RWPE2 (cell line): ENCODE measurements at places on chromosomes 12 and 14.

DNA sequence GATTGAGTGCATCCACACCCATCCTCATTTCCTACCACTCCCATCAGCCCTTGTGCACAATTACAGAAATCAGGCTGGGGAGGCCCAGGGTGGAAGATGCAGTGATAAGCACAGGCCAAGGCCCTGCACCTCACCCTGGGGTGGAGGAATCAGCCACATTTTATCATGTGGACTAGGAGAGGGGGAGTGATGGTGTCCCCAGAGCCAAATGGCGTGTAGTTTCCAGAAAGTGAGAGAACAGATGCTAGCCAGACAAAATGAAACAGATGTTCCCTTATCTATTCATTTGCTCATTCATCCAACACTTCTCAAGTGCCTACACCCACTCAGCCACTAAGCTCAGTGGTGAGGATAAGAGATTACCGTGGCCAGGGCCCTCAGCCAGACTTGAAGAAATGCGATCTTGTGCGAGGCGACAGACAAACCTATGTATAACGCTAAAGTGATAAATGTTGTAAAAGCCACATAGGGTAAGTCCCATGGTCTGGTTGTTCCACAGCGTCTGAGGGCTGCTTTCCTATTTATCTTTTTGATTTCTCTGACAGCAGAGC is 93.6 kb downstream of the STAB2 start:
- DNase-seq: no peak

DNA sequence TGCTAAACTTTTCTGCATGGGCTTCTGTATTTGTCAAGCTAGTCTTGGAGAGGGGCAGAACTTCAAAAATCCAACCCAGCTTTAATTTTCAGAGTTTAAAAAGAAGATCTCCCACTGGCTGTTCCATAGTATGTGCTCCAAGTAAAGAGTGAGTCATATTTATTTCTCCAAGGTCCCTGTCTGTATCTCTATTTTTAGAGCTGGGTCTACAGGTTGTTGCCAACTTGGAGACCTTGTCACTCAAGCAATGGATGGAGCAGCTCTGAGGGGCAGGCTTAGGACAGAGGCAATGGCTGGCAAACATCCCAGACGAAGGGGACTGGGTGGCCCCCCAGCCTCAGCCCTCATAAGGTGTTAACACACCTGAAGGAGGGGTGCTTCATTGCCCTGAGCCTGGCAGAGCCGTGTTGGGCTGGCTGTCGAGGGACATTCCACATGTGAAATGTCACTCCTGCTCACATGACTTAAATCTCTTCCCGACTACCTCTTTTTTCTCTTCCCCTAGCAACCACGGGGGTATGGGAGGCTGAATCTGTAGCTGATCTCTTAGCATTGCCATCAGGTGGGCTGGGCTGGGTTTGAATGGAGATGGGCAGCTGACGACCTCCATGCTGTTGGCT is 103.1 kb downstream of the SMOC1 start:
- no peak for DNase-seq

DNA sequence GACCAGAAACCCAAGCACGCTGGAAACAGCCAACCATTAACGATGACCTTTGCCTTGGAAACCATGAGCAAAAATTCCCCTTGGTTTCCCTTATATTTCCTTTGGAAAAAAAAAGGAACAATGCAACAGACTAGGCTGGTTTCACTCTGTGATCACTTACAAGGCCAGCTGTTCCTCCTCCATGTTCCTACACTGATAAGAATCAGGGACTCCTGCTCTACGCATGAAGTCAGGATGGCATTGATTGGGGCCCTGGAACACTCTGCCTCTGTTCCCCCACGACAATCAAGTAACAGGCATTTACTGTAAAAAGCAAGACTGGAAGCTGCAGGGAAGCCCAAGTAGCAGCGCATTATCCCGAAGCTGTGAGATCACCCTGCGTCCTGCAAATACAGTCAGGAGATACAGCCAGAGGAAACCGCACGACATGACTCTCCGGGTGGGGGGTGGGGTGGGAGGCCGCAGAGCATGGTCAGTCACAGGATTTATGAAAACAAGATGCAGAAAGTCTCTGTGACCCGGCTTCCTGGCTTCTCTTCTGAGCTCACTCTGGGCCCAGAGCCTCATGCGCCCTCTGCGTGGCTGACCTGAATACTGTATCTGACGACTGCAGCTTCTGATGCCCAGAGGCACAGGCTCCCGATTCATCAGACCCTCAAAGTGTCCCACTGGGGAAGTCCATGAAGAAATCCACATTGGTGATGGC is 31.1 kb downstream of the SSH1 start:
- DNase-seq: no peak

- DNase-seq: no peak
Measured at GRCh38 chr12:104596134-104596799, 139.5 kb downstream of the CHST11 start.

DNA sequence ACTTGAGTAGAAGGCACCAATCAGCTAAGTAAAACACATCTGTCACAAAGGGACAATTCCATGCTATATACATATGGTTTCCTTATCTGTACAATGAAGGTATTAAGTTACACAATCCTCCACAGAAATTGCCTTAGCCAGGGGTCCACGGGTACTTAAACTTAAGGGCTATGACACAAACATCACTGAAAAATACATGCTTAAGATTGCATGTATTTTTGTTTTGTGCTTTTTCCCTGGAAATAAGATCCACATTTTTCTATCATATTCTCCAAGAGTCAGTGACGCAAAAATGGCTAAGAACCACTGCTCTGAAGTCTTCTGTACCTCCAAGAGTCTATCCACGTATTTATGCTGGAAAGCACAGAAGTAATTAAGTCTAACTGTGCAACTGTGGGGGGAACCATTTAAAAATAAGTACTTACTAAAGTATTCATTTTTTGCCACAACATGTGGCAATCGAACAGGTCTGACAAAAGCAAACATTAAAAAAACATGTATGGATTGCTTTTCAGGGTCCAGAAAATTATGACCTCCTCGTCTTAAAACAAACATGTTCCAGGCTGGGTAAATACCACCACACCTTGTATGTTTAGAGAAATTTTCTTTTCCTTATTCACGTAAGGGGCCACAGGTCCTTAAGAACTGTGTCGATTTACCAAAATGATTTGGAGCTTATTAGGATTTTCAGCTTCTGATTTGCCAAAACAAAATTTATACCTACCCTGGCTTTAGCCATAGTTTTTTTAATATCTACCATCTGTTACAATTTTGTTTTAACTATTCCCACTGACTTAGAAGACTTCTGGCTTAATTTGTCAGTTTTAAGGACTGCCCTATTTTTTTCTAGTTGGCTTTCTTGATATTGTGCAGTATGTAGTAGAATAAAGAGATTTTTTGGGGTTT is 2.8 kb downstream of the SLC38A2 start:
- no peak for DNase-seq

- DNase-seq: no peak
Measured at GRCh38 chr14:72636871-72637270, 257.0 kb downstream of the DPF3 start.

DNA sequence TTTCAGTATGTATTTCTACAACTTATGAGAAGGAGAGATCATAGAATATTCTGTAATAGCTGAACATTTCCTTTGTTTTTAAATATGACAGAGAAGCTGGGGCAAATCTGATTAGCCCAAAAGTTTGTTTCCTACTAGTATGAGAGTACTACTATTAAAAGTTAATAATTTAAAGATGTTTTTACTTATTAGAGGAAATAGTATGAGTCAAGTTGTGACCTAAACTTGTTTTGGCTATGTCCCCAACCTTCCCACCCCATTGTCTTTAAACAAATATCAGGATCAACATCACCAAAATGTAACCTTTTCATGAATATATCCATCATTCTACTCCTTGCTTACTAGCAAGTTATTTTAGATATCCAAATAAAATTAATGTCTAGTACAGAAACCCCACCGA is 10.5 kb downstream of the GNPNAT1 start:
- no peak for DNase-seq

DNA sequence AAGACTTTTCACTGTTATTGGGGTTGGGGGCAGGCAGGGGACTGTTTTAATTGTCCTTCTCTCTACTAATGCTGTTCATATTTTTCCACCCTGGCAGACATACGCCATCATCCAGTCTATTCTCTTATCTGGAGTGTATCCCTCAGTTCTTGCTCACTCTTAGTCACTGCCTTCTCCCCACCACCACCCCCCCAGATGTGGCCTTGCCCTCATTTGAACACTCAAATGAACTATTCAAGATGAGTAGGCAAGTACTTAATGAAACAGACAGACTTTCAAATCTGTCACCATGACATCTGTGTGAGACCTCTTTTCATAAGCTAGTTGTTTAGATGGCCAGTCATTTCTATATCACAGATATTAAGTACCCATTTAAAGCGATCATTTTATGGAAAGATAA is 10.1 kb downstream of the NUDT4 start:
- DNase-seq: no peak
